ENCODE measurements at places on chromosomes 3 and 15.
A peak's percentile ranks its signal among the peaks of the same experiment; 100 is the strongest.

- no peak for DNase-seq
These were observed 25.3 kb downstream of the GALNT15 start for GRCh38 chr3:16199769-16200168.

DNA sequence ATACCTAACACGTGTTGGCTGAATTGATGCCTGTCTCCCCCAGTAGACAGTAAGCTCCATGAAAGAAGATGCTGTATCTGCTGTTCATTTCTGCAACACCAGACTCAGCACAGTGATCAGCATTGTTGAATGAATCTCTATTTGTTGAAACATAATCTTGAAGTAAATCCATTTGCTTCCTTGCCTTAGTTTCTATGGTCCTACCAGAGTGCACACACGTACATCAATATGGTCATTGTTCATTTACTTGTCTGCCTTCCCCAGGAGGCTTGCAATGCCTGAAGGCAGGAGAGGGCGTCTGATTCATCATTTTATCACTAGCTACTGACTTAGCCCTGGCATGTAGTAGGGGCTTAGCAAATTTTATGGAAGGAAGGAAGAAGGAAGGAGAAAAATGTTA is 19.2 kb downstream of the RBP2 start:
- no peak for DNase-seq

GRCh38 chr3:55014081-55014480 is 86.2 kb upstream of the LRTM1 start:
- no peak for DNase-seq

- no peak for DNase-seq
These were observed 26.1 kb downstream of the CD276 start for GRCh38 chr15:73710321-73710720.

DNA sequence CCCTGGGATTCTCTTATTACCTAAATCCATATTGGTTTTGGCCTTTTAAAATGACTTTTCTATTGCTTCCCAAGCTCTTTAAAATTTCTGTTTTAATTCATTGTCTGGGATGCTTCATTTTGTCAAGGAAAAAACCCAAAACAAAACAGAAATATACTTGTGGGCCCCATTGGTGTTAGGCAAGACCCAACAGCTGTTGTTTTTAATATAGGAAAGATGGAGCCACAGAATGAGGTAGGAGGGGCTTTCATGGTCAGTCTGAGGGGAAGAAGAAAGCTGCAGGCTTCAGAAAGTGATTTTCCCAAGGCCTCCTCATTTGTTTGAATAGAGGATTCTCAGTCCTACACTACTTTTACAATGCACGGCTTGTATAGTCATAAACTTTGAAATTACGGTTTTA is 180.5 kb downstream of the MCTP2 start:
- no peak for DNase-seq

GRCh38 chr3:56654460-56654859 is 28.6 kb downstream of the TASOR start:
- DNase-seq: no peak

- DNase-seq: no peak
These were observed 215.6 kb upstream of the UMPS start for GRCh38 chr3:124514683-124515082.

DNA sequence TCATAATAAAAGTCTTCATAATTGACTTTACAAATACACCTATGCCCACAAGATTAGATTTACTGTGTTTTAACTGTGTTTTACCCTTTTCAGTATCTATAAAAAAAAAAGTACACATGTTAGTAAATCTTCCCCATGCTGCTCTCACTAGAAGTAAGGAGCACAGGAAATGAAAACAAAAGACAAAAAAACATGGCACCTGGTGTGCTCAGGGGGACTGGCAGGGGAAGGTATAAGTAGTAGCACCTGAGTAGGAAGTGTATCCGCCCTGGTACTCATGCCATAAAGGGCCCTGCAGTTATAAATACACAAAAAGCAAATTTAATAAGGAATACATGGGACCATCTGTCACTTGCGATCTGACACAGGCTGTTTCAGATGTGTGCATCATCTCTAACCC is 8.9 kb upstream of the ALDH1A2 start:
- no peak for DNase-seq

DNA sequence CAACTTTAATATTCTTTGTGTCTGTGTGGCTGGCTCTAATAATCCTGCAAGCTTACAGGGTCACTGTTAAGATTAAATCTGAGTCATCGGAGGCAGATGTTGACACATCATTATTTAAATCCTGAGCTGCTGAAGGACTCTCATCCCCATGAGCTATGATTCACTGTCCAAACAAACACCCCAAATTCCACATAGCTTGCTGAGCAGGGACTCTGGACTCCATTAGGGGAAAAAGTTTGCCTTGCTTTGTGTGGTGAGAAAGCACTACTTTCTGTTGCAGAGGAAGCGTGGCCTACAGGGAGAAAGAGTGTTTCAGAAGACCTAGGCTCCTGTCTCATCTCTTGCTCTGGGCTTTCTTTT is 213.7 kb downstream of the PDCD6IP start:
- DNase-seq: peak; percentile 60

DNA sequence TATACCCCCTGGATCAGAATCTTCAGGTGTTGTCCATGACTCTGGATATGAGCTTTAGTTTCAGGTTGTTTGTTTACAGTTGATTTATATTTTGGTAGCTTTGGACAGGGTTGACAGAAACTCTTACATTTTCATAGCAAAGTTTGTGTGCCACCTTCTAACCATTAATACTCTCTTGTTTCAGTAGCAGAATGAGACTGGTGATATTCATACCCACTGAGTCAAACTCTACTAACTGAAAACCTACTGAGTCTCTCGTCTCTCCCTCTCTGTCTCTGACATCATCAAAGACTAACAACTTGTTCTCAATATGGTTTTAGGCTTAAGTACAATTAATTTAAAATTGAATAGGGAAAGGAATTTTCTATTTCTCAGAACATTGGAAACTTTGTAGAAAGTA is 282.3 kb downstream of the CNTN6 start:
- no peak for DNase-seq

DNA sequence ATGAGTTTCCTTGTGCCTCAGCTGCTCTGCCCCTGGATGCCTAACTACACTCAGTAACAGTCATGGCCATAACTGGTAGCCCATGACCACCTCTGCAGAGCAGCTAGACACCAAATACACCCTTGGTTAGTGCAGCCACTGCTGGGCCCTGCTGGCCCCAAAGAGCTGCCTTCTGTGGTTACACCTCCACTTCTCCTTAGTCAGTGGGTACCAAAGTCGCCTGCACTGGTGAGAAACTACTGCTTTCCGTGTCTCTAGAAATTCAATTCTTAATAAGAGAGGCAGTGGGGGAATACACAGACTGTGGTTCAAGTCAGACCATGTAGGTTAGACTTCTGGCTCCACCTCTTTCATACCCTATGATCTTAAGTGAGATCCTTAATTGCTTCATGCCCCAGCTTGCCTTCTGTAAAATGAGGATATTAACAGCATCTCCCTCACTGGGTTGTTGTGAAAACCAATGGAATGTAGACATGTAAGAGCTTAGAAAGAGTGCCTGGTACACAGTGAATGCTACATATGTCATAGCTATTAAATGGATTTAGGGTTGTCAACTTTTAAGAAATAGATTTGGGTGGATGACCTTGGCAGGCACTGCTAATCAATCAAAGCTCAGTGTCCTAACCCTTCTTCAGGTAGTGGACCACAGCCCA is 18.2 kb downstream of the HEG1 start:
- no peak for DNase-seq

DNA sequence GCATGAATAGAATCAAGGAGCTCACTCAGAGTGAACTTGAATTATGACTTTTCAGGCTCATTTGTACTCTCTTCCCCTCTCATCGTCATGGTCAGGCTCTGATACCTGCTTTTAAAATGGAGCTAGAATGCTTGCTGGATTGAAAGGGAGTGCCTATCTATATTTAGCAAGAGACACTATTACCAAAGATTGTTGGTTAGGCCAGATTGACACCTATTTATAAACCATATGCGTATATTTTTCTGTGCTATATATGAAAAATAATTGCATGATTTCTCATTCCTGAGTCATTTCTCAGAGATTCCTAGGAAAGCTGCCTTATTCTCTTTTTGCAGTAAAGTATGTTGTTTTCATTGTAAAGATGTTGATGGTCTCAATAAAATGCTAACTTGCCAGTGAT is 9.6 kb downstream of the CCNDBP1 start:
- no peak for DNase-seq

GRCh38 chr15:87268675-87269074 is 987.9 kb downstream of the NTRK3 start:
- DNase-seq: no peak

DNA sequence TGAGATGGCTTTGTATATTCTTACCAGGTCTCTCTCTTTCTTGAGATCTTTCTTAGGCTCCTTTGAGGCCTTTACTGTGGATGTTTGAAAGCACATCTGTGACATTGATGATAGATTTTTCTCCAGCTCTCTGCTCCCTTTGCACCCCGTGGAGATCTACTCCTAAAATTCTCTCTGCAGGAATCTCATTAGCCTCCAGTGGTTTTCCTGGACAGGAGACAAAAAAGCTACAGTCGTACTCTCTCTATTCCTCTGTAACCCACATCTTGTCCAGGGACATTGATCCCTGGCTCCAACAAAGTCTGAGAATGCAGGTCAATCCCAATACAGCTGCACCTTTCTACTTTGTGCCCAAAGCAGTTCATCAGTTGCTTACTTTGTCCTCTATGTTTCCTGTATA is 68.2 kb downstream of the RBMS3 start:
- DNase-seq: no peak

GRCh38 chr15:56744701-56745683 is 11.7 kb upstream of the ZNF280D start:
- no peak for DNase-seq

- DNase-seq: no peak
These were observed 91.6 kb downstream of the NR2F2 start for GRCh38 chr15:96422125-96422524.

- DNase-seq: no peak
These were observed 620.3 kb upstream of the AGTR1 start for GRCh38 chr3:148077318-148077923.

DNA sequence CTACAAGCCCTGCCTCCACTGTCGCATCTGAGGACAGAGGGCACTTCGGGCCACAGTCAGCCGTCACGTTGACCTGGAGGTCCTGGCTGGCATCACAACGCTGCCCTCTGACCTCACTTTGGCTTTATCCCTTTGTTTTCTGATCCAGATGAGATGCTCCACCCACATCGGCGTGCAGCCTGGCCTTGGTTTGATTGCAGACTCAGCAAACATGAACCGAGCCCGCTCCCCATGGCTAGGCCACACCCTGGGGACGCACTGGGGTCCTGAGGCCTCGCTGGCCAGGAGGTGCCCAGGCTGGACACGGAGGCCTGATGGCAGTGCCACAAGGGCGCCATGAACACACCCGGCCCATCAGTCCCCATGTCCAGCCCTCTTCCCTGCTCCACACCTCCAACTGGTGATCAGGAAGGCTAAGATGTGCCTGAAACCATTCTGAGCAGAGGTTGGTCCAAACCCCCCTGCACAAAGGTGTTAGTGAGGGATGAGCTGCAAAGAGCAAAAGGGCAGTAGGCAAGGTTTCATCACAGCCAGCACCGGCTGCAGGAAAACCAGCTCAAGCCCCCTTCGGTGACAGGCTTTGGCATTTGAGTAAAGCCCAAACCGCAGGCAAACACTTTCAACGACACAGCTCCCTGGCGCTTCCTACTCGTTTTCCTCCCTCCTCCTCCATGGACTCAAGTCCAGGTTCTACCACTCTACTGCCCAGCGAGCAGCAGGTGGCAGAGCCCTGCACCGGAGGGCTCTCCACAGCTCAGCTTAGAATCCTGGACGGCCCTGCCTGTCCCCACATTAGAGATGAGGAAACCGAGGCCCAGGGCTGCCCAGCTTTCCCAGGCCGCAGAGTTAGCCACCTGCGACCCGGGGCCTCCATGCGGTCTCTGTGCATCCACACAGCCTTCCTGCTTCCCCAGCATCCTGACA is 165.8 kb downstream of the NUP210 start:
- no peak for DNase-seq

- DNase-seq: no peak
These were observed 67.3 kb downstream of the P2RY1 start for GRCh38 chr3:152902141-152902669.

DNA sequence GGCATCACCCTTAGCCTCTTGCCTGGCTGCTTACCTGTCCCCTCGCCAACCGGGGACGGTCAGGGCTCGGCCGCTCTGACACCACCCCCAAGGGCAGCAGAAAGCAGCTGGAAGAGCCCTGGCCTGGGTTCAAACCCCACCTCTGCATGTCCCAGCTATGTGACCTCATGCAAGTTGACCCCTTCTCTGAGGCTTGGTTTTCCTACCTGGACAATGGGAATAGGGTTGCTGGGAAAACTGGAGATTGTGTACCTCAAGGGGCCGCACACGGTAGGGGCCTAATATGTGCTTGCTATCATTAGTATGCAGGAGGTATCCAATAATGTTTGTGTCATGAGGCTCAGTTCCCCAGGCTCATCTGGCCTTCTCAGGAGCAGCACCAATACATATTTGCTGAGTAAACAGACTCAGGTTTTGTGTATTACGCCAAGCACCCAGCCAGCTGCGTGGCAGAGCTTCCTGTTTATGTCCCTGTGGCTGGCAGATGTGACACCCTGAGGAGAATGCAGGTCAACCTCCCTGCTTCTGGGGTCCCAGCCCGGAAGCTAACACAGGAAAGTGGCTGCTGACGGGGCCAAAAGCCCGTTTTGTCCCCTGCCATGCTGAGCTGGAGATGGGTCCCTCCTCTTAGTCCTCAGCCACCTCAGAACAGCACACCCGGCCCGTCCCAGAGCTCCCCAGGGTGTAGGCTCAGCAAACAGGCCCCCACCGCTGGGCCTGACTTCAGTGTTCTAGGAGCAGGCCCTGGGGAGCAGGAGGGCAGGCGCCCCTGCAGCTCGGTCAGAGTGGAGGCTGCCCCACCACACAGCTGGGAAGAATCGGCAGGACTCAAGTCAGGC is 29.7 kb downstream of the PLXND1 start:
- DNase-seq: peak; percentile 74

DNA sequence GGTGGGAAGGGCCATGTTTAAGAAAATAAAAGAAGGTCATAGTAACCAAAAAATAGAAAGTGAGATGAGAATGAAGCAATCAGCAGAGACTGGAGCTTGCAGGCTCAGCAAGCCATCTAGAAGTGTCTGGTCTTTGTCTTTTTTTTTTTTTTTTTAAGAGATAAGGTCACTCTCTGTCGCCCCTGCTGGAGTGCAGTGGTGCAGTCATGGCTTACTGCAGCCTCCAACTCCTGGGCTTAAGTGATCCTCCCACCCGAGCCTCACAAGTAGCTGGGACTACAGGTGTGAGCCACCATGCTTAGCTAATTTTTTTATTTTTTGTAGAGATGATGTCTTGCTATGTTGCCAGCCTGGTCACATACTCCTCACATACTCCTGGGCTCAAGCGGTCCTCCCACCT is 36.2 kb downstream of the GXYLT2 start:
- no peak for DNase-seq

- no peak for DNase-seq
These were observed at the start of gene GPR62 for GRCh38 chr3:51955175-51955892. Gene GPR62, plus strand, starts transcription at chr3:51955381. Its CDS starts 272 bp downstream, at chr3:51955653.
